ENCODE measurements at places on chromosomes 3 and 15.

- no peak for DNase-seq
Observed at GRCh38 chr3:71266875-71267274, 316.7 kb downstream of the FOXP1 start.

GRCh38 chr15:70584838-70585706 is 178.3 kb downstream of the UACA start:
- peak; percentile 50 for DNase-seq

DNA sequence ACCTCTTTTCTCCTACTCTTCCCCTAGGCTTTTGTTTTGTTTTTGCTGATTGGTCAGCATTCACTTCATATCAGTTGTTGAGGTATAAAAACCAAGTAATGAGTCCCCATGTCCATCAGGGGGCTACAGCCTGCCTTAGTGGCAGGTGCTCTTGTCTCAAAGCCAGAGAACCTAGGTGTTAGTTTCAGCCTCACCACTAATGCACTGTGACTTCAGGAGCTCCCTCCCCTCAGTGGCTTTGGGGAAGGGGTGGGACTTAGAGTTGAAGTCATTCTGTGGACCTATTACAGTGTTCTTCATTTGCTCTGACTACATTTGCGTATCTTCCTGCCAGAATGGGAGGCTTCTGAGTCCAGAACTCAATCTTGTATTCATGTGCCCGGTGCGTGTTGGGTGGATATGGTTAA is 41.6 kb downstream of the NR2C2 start:
- no peak for DNase-seq

GRCh38 chr3:36840453-36840921 is 76.1 kb upstream of the DCLK3 start:
- peak; percentile 62 for DNase-seq

DNA sequence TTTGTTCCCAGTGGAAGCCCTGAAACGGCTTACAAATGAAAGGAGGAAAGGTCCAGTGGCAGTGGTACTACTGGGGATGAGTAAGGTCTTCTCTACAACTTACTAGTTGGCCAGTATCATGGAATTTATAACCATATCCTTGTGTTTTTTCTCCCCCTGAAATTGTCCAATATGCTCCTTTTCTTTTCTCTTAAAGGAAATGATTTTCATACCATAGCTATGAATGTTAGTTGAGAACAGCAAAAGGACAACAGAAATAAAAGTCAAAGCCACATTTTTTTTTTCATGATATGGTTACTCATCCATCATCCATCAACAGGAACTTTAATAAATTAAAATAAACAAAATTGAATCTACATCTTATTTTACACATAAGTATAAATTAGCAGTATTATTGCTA is 450.4 kb downstream of the MFSD1 start:
- no peak for DNase-seq
